ENCODE measurements at places on chromosomes 16 and 17.
A peak's percentile ranks its signal among the peaks of the same experiment; 100 is the strongest.

DNA sequence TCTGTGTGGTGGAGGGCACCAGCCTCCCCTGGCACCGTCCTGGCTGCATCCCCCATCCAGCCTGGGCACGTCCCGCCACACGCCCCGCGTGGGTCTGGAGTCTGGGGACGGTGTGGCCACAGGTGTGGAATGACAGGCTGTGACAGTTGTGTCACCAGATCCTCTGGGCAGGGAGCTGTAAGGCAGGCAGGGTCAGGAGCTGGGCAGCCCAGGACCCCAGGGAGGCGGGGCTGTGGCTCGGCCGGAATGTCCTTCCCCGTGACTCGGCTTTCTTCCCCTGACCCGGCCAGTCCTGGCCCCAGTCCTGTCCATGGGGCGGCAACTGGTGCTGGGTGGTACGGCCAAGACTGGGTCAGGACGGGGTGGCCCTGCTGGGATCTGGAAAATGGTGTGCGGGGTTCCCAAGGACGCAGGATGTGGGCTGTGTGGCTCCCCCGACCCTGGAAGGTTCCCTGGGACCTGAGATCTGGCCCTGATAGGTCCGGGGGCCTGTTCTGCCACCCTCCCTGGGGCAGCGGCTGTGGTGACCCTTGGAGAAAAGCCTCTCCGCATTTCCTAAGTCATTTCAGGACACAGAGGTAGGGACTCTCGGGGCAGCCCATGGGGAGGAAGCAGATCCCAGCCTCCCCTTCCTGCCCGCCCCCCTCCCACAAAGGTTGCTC, 3.3 kb upstream of the SLC16A3 start:
- no peak for DNase-seq

GRCh38 chr17:12644623-12645022, 21.1 kb upstream of the MYOCD start:
- no peak for DNase-seq

DNA sequence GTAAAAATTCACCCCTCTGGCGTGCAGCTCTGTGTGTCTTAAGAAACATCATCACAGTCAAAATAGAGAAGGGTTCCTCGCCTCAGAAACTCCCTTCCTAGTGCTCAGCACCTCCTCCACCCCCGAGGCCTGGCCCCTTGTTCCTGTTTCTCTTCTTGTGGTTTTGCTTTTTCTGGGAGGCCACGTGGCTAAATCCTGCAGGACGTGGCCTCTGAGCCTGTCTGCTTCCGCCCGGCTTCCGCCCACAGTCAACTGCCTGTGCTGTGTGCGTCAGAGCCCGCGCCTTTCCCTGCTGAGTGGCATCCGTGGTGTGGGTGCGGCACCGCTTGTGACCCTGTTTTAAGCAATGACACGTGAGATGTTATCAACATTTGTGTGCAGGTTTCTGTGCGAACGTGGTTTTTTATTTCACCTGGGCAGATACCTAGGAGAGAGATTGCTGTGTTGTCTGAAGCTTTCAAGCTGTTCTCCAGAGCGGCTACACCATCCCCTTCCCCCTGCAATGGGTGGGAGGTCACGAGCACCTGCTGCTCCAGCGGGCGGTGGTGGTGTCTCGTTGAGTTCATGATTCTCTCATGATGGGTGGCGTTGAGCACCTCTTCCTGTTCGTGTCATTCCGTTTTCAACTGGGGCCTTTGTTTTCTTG, 21.7 kb downstream of the ACSF3 start:
- peak; percentile 85 for DNase-seq

GRCh38 chr16:68997564-68997963, 107.9 kb upstream of the HAS3 start:
- DNase-seq, result no peak

- no peak for DNase-seq
These were observed 2.5 kb upstream of the HEATR9 start for GRCh38 chr17:35870906-35871819.

DNA sequence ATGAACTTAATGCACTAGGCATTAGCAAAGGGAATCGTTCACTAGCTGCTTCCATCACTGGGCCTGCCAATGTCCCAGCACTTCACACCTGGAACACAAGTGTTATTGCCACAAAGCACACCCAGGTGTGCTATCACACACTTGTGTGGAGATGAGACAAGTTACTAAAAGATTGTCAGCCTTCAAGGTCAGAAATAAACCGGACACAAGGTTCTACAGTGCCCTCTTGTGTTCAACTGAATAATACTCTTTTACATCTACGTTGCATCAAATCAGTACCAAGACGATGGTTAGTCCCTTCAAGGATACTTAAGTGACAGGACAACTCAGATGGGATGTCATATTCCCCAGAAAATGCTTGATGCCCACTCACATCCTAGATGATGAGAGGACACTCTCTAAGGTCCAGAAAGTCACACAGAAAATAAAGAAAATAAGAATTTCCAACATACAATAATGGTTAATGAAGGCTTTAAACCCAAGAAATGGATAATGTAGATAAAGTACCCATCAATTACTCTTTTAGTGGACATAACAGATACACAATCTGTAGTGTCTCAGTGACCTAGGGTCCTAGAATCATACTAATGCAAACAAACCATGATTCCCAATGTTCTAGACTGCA, 16.4 kb upstream of the GLG1 start:
- no peak for DNase-seq

- no peak for DNase-seq
These were observed 8.8 kb downstream of the CTRB2 start for GRCh38 chr16:75198135-75198600.

DNA sequence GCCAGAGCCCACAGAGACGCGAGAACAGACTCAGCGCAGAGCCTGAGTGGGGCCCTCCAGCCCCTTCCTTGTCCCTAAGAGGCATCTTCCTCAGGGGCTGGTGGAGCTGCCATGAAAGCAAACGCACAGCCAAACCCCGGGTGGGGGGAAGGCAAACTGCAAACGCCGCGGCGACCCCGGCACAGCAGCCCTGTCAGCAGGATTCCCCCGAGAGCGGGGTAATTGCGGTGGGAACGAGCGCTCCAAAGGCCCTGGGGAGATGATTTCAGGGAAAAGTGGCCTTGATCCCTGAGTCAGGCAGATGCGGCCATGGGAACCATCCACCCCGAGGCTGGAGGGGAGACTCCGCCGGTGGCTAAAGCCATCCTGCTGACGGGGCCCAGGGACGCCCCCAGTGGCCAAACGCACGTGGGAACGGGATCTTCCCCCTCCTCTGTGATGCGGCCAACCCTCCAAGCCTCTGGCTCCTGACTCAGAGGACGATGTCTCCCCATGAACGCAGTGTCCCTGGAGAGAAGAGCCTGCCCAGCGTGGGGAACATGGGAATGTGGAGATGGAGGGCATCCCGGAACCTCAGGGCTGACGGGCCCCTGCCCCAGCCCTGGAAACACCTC, 25.1 kb downstream of the SLC7A5 start:
- no peak for DNase-seq

DNA sequence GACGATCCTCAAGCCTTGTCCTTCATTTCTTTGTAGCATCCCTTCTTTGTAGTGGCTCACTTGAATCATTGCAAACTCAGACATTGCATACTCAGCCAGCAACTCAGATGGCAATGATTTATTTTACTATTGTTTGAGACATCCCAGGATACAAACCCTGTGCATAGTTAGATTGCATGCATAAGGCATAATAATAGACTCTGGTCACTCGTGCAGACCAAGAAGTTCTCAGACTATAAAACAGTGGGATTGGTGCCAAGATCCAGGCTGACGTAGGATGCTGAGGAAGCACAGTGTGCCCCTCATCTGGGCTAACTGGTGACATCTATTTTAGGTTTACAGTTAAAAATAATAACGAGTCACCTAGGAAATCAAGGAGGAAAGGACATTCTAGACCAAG, 142.3 kb downstream of the PMP22 start:
- DNase-seq, result no peak

DNA sequence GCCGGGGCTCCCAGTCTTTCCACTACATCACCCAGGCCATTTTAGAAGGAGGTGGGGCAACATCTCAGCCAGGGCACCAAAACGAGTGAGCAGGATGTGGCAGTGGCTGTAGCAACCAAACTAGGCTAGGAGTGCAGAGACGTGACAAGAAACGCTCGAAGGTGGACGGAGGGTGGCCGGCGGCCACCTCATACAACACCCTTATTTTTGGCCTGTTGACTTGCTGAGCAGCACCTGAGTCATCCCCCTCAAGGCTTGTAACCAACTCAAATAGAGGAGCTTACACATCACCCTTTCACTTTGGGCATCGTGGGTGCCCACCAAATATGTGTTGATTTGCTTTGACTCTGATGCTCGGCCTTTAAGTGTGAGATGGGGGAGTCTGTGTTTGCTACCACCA, 23.7 kb upstream of the SOX9 start:
- DNase-seq, result no peak

DNA sequence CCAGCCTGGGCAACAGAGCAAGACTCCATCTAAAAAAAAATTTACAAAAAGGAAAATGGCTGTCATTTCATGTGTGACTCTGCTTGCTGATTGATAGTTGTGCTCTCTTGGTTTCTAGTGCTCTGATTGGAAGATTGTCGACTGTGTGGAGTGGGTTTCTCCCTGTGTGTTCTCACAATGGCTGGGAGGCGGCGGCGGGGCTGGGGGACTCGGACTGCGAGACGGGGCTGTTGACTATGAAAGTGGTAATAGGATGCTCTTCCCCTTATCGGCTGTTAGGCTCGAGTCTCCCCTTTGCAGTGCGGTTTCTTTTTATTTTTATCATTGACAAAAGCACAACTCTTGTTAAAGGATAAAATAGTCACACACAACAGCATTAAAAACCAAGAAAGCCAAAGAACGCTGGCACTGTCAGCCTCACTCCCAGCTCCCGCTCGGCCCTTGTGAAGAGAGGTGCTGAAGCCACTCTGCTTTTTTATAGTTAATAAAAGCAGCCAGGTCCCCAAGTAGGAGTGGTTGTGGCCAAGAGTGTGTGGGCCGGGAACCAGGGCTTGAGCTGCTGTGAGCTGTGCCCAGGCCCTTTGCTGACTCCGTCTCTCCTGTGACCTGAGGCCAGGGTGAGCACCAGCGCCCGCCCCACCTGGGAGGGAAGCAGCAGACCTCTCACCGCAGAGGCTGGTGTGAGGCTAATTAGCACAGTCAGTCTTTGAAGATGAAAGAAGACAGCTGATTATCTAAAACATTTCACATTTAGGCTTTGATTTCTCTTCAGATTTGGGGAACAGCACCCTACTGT, 36.5 kb downstream of the TBCD start:
- no peak for DNase-seq

DNA sequence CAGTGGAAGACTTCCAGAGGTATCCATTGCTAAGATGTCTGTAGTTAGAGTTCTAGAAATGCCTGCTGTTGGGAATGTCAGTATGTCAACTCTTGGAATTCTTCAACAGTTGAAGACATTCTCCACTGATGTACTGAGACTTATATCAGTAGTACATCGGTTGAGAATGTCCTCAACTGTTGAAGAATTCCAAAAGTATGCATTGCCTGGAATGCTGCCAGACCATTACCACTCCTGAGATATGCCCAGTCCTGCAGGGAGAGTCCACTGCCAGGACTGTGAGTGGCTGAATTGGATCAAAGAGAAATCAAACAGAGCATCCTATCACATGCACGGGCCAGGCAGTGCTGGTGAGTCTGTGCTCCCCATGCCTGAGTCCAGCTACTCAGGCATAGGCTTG, 42.0 kb downstream of the IL21R start:
- DNase-seq, result no peak

DNA sequence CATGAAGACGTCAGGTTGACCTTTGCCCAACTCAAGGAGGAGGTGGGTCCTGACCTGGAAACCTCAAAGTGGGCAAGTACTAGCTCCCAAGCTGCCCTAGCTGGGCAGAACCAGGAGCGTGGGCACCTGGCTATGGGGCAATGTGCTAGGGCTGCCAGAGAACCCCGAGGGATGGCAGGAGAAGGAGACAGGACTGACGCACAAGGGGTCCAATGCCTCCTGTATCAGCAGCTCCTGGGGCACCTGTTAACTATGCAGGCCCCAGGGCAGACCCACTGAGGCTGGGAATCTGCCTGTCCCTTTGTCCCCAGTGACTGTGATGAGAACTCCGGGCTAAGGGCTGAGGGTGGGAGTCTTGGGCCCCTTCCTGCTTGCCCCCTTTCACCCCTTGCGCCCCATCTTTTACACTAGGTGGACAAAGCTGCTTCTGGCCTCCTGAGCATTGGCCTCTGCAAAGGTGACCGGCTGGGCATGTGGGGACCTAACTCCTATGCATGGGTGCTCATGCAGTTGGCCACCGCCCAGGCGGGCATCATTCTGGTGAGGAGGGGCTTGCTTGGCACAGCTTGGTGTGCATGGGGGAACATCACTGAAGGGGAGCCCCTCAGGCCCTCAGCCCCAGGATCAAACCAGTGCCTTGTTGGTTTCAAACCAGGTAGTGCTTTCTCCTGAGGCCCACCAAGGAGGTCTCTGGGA, 7.7 kb downstream of the CHAD start:
- DNase-seq, result no peak

GRCh38 chr16:30533748-30534367, 800 bp downstream of the ZNF747 start:
- no peak for DNase-seq

- DNase-seq, result no peak
These were observed 595.7 kb upstream of the CDH5 start for GRCh38 chr16:65770752-65771151.

- DNase-seq, result no peak
These were observed 12.2 kb downstream of the PRKCB start for GRCh38 chr16:23847948-23848347.

DNA sequence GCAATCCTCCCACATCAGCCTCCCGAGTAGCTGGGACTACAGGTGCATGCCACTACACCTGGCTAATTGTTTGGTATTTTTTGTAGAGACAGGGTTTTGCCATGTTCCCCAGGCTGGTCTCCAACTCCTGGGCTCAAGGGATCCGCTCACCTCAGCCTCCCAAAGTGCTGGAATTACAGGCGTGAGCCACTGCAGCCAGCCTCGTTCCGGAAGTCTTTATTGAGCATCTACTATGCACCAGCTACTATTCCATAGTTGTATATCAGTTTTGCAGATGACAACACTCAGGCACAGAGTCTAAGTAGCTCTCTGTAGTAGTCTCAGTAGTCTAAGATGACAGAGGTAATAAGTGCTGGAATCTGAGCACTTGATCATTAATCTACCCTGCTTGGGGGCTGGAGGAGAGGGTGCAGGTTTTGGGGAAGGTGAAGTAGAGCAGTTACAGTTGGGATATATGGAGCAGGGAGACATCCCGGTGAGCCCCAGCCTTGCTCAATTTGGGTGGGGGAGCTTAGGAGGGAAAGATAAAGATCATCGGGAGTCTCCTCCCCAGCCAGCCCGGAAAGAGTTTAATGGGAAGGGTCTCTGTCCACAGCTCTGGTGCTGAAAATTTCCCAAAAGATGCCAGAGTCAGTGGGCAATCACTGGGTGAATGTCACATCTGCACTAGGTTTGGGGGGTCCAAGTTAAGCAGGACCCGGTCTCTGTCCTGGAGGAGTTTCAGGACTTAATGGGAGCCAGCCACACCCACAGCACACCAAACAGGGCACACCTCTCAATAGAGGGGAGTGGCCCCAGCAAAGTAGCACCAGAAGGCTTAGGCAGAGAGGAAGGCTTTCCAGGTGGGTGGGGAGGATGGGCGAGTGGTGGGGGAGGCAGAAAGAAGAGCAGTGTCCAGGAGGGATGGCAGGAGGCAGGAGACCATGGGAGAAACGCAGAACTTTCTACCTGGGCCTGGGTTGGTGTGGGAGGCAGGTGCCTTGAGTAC, 1.7 kb downstream of the OTOP3 start:
- no peak for DNase-seq

GRCh38 chr16:71761097-71761496, 36.6 kb upstream of the PHLPP2 start:
- DNase-seq, result no peak

All from T-helper 9 cell (primary cell).